Right ventricle myocardium inferior (tissue), 1 donor: ENCODE measurements at places on chromosomes 5 and 9.

DNA sequence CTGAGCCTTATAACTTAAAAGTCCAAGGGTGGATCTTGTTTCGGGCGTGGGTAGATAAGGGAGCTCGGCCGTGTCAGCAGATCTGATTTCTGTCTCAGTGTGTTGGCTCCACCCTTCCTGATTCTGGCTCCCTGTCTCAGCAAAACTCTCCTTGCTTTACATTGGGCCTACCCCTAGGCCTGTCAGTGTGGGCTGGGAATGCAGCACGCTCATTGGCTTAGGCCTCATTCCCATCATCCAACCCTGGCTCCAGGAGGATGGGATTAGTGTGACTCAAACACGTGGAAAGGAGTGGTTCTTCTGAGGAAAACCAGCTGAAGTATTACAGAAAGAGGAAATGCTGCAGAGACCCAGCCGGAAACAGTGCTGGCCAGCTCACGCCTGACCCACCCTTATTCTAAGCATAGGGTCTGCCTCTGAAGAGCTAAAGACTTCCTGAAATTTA, 59.9 kb downstream of the ZFAND5 start:
- peak; percentile 88 for DNase-seq

DNA sequence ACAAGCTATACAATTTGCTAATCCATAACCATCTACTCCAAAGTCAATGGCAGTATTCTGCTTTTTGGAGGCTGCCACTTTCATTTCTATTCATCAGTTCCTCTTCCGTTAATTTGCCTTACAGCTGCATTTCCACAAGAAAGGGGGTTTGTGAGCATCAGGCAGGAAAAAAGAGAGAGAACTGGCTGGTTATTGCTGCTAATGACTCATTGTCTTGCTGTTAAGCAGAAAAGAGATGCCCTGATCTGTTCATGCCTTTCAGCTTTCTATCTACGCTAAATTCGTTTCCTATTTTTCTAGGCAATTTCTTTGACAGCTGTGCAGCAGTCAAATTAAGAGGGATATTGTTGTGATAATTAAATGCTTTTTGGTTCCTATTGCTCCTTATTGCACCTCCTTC, 65.9 kb upstream of the GNAQ start:
- no peak for DNase-seq

DNA sequence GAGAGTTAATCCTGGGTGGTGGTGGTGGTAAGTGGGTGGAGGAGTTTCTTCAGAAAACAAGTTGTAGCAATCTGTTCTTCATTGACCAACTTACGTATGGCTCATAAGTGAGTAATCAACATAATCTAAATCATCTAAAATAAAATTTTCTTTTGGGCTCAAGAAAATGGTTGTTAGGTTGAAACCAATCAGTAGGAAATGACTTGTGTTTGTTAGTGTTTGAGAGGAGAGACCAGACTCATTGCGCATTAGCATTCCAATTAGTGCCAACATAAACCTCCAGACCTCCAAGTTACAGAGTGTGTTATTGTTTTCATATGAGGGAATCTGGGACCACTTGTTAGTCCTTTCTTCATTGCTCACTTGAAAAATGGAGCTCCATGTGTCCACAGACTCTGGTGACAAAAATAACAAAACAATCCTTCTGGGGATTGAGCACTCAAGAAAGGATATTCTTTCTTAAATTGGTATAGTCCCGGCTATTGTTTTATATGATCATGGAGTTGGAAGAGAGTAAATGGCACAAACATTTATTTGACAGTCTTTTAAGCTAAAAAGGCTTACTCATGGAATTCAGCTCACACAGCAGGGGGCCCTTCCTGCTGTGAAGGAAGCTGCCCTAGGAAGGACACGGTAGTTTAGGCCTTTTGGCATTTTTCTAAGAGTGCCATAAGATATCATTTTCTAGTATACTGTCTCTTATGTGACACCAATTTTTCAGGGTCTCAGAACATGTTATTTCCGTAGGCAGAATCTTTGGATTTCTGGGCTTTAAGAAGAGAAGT, 441.1 kb downstream of the EBF1 start:
- DNase-seq, result no peak

DNA sequence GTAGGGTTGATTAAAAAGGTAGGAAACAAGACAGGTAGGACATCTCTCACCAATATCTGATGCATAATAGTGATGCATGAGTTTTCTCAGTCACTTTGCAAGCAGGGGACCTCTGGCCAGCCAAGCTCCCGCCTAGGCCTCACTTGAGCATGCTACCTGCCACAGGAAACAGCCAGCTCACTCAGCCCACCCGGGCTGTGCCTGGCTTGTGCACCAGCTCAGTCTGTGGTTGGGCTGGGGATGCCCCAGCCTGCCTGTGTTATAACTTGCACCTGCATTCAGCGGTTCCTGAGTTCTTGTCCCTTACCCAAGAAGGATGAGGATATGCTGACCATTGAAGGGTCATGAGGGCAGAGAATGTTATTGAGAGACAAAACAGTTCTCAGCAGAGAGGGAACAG, 172.8 kb upstream of the PLCXD3 start:
- no peak for DNase-seq

- DNase-seq, result no peak
These were observed 641 bp downstream of the ATP6V1G1 start for GRCh38 chr9:114588210-114588609.

DNA sequence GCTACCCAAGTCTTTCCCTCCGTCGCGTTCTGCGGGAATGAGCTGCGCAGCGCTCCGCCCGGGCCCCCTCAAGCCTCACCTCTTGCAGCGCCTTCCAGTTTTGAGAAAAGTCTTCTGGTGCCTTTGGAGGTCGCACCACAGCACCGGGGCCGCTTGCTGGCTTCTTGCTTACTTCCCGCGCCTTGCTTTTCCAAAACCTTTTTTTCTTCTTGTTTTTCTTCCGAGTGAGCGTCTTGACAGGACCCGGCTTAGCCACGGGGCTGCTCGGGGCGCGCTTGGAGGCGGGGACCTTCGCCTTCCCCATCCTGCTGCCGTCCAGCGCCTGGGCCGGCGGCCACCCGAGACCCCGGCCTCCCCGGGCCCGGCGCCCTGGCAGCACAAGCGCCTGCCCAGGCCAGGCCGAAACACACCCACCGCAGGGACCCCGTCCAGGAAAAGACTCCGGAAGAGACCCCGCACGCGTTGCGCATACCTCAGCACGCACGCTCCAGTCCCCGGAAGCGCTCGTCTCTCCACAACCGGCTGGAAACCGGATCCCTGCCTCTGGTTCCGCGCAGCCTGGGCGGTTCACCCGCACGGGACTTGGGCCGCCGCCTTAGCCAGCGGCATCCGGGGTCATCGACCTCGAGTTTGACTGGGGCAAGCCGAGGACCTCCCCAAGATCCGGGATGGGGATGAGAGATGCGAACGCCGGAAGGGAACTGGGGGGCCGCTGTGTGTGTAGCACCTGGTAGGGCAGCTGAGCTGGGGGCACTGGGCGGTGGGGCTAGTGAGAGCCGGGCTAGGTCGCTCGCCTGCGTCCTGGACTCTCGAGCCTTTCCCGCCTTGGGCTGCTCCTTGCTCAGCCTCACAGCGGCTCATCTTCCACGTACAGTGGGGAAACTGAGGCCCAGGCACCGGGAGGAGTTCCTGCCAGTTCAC, at the start of gene REXO4:
TSS of gene REXO4 (minus strand) at position 470 of the 921 bp plus-strand sequence. CDS start at position 304, 166 bp downstream.
- peak; percentile 92 for DNase-seq

GRCh38 chr5:17132444-17133083, 84.9 kb upstream of the BASP1 start:
- no peak for DNase-seq

DNA sequence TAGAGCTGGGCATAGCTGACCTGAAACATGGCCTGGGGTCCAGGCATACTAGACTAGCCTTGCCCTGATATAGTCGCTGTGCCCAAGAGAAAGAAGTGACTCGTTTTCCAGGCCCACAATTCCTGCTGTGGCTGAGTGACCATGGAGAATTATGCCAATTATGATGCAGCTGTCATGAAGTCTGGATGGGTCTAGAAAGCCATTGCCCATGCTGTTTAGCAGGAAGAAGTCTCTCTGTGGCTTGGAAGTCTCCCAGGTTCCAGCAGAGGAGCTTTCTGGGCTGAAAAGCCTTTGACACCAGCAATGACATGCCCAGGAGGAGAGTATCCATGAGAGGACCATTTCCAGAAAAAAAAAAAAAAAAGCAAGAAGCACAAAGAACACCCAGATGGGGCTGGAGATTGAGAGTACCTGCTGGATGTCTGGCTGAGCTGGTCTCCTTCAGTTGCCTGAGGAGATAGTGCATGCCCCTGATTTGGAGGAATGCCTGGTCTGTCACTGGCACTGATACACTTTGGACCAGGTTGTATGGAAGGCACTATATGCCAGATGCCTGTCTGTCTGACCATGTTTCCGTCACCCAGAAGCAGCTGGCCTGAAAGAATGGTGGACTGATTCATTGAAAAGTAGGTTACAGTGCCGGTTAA, 128.0 kb upstream of the EPB41L4A start:
- no peak for DNase-seq

DNA sequence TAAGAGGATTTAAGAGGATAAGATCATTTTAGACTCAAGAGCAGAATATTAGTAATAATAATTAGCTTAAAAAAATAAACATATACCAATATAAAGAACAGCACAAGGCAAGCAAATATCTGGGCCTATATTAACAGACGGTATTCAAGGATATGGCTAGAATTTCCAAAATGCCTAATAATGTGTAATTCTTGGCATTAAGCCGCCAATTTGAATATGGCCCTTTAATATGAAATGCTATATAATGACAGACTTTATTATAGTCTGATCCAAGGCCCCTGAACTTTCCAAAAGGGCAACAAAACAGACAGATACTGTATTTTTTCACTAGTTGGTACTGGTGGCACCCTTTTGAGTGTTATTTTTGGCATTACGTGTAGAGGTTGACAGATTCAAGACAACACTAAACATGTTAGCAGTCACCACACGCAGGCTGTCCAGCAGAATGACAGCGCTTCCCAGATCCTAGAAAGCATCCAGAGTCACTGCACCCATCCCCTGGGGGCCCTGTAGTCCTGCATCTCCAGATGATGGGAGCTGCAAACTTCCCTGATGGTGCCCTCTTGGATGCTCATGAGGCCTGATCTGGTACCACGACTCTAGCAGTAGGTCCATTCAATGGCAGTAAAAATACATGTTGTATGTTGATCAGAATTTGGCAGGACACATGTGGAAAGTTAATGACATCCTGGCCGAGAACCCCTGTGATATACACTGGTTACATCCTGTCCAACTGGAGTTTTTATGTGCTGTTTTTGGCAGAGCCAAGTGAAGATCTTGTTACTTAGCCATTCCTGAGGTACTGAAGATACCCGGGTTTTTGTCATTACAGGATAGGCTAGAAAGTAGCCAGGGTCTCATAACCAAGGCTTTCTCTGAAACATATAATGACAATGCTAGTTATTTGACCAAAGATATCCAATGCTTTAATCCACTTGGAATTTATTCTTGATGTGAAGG, 1.7 kb upstream of the ABL1 start:
- no peak for DNase-seq

DNA sequence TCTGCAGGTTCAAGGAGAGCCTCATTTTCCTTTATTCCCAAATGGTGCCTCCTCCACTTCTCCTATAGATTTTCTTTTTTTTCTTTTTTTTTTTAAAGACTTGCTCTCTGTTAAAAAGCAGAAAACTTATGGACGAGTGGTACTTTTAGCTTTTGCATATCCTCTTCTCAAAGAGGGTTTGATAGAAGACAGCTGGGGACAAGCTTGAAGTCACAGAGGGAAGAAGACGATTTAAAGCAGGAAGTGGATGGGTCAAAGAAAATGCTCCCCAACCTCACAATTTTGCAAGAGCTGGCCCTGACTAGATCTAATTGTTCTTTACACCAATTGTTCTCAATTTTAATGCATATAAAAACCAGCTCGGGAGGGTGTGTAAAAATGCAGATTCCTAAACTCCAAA, 48.9 kb downstream of the APBA1 start:
- DNase-seq, result no peak

DNA sequence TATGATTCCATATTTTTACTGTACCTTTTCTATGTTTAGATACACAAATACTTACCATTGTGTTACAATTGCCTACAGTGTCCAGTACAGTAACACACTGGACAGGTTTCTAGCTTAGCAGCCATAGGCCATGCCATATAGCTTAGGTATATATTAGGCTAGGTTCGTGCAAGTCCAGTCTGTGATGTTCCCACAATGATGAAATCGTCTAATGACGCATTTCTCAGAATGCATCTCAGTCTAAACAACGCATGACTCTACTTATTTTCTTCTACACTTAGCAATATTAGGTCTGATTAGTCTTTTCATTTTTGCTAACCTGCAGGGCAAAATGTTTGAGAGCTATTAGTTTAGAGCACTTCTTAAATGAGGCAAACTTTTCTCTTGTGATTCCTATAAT, 22.7 kb downstream of the OR2S2 start:
- no peak for DNase-seq

GRCh38 chr5:142059304-142059940, 46.6 kb upstream of the GNPDA1 start:
- no peak for DNase-seq

DNA sequence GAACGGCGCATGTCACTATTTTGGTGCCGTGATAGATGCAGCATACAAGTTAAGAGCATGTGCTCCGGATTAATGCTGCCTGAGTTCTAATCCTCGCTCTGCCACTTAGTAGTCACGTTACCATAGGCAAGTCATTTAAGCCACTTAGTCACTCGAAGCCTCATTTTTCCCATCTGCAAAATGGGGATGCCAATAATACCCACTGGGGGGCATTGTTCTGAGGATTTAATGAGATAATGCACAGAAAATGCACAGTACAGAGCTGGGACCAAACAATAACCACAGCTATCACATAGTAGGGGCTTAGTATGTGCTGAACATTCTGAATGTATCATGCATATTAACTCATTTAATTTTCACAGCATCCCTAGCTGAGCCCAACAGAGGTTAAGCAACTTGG, 9.1 kb downstream of the NIPAL4 start:
- DNase-seq, result no peak

DNA sequence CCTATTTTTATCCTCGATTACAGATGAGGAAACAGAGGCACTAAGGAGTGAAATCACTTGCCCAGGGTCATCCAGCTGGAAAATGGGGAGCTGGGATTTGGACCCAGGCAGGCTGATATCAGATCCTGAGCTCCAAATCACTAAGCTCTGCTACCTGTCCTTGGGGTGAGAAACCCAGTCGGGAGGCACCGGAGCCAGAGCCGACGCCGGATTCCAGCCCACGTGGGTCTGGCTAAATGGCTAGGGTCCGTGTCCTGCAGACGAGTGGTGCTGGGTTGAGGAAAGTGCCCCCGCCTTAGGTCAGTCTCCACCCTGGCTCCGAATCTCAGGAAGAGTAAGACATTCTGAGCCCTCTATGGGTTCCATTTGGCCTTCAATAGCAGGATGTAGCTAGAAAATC, 61.3 kb upstream of the GGTA1 start:
- DNase-seq, result peak; percentile 35

GRCh38 chr5:139955053-139955605, 88.0 kb downstream of the NRG2 start:
- DNase-seq, result no peak

DNA sequence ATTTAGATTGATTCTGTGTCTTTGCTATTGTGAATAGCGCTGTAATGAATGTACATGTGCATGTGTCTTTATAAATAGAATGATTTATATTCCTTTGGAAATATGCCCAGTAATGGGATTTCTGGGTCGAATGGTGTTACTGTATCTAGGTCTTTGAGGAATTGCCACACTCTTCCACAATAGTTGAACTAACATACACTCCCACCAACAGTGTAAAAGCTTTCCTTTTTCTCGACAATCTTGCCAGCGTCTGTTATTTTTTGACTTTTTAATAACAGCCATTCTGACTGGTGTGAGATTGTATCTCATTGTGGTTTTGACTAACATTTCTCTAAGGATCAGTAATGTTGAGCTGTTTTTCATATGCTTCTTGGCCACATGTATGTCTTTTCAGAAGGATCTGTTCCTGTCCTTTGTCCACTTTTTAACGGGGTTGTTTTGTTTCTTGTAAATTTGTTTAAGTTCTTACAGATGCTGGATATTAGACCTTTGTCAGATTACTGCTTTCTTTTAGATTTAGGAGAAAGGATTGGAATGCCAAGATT, 125.0 kb upstream of the NR5A1 start:
- DNase-seq, result no peak
